ENCODE measurements at places on chromosomes 7 and 10. TPM values are rescaled to one million over a fixed set of nuclear protein-coding genes. Genes with fewer than 3 reads are reported as not detected.

IFIT1 gene
- polyA plus RNA-seq: 27.1 TPM

PPP1R9A gene
- polyA plus RNA-seq: 1.8 TPM

ENKUR gene
- polyA plus RNA-seq: not detected

USP54 gene
- 14.4 TPM for polyA plus RNA-seq

FANK1 gene
- polyA plus RNA-seq: 7.9 TPM

GRCh38 chr10:26437637-26438461, at the start of gene APBB1IP:
TSS of gene APBB1IP (plus strand) at chr10:26438341. CDS start at chr10:26492327, 53,986 bp downstream.
- DNase-seq: peak; percentile 88

DNA sequence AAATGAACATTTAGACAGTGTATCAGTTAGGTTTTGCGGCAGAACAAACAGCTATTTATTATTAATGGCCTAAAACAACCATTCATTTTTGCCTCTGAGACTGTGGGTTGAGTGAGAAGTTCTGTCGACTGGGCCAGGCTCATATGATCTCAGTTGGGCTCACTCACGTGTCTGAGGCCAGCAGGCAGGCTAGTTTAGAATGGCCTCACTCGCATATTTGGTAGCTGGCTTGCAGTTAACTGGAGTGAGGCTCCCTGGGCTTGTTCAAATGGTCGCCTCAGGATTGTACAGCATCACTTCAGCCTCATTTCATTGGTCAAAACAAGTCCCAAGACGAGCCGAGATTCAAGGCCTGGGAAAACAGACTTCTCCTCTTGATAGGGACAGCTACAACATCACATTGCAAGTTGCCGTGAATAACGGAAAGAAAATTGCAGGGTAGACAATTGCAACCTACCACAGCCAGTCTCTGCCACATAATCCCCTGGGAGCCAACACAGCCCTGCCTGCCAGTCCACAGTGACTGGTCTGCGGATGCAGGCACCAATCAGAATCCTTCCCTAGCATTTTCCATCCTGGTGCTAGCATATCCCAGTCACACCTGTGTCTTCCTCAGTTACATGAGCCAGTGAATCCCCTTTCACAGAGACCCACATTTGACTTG, 23.1 kb upstream of the PPIF start:
- no peak for DNase-seq

Data from sigmoid colon (tissue), 7 donors.